Activated T-cell treated with anti-CD3 and anti-CD28 coated beads, Interleukin-2, amount 50 U/mL, for 72 hours (primary cell): ENCODE measurements at places on chromosomes 6 and 20. TPM values are rescaled to one million over a fixed set of nuclear protein-coding genes. Genes with fewer than 3 reads are reported as not detected.

USP49 gene
- 14.8 TPM for total RNA-seq

TMC2 gene
- not detected for total RNA-seq

TCF21 gene
- not detected for total RNA-seq

DEF6 gene
- total RNA-seq: 127 TPM

MYL9 gene
- total RNA-seq: 0.62 TPM

APOBEC2 gene
- not detected for total RNA-seq

ZFP57 gene
- total RNA-seq: not detected

EPHA7 gene
- total RNA-seq: not detected

PNPLA1 gene
- total RNA-seq: not detected

ZNF133 gene
- 12.5 TPM for total RNA-seq

SLC26A8 gene
- total RNA-seq: not detected

RAB32 gene
- total RNA-seq: 0.39 TPM

NKAIN2 gene
- not detected for total RNA-seq

ISM1 gene
- total RNA-seq: 0.58 TPM

YIPF3 gene
- total RNA-seq: 63.9 TPM

KIF13A gene
- 0.10 TPM for total RNA-seq

TRIM10 gene
- total RNA-seq: 0.39 TPM

GNAS-AS1 gene
- 2.3 TPM for total RNA-seq

AFDN gene
- total RNA-seq: 21.6 TPM

RBPJL gene
- not detected for total RNA-seq
